ENCODE measurements at places on chromosomes 5 and 9.

GRCh38 chr9:5529683-5530221 lies 19.4 kb downstream of the PDCD1LG2 start:
- no peak for DNase-seq

GRCh38 chr9:78863531-78863930 lies 566.6 kb downstream of the PSAT1 start:
- no peak for DNase-seq

DNA sequence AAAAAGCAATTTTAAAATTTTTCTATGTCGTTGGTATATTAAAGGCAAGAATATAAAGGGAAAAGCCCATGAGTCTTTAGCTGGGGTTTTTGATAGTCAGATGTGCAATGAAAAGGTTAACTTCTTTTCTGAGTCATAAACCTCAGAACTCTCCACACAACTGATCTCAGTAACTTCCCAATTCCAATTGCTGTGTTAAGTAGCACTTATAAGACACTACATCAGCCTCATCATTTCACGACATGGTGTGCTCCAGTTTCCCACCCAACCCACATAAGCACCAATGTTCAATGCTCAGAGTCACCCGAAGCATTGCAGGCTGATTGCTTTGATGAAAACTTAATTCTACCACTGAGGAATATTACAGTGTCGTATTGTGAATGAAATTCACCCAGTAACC lies 155.8 kb downstream of the TSSK1B start:
- DNase-seq: no peak

DNA sequence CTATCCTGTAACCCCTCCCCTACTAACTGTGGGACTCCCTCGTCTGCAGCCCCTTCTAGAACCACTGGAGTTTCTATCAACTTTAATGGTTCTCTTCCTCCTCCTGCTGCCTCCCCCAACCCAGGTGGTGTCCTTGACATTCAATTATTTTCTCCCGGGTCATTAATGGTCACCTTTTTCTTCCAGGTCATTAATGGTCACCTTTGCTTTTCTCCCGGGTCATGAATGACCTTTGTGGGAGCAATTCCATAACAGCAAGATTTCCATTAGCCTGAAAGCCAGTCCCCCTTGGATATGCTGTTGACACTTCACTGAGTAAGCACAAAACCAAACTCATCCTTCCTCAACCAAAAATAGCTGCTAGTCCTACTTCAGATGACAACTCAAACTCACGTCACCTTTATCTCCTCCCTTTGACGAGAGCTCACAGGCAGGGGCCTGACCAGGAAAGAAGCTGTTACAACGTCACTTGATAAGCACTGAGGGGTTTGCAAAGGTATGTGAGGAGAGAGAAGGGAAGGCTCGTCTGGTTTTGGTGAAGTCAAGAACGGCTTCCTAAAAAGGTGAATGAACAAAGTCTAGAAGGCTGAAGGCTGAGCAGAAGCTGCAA lies 10.9 kb downstream of the CCDC127 start:
- no peak for DNase-seq

DNA sequence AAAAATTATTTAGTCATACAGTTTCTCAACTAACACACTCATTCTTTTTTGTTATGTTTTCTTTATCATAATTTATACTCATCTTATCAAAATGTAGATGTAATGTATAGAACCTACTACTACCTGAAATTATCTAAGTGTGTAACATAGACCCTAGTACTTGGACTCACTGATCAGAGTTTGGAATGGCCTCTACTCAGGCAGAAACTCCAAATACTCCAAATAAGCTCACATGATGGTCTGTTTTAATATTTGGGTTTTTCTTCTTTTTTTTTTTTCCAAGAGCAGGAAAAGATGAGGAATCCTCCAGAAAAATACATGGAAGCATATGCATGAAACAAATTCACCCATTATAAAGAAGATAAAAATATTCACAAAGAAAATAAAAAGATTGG lies 126.3 kb downstream of the PDE4D start:
- DNase-seq: no peak

DNA sequence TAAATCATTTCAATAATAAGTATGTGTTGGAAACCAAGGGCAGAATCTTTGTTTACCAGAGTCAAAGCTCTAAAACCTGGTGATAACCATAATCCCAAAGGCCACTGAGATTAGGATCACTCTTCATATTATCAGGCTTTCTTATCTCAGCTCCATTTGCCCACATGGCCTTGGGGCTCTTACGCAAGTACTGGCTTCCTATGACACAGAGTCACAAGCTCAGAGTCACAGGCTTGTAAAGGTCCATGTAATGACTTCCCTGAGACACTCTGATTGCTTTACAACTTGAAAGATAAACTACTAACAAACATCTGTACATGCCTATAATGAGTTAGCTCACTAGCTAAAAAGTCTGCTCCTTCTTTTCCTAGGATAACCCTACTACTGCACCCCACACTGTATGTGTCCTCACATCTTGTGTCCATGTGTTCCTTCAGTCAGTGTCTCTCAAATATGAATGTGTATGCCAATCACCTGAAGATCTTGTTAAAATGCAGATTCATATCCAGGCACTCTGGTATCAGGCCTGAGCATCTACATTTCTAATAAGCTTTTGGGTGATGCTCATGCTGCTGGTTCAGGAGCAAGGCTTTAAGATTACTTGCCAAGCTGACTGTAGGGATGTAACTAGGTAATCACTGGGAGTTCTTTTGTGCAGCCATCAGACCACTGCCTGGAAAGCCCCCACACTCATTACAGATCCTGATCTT lies 28.4 kb downstream of the SEMA6A start:
- no peak for DNase-seq

- no peak for DNase-seq
Observed at GRCh38 chr9:373759-374206, 159.1 kb downstream of the DOCK8 start.

DNA sequence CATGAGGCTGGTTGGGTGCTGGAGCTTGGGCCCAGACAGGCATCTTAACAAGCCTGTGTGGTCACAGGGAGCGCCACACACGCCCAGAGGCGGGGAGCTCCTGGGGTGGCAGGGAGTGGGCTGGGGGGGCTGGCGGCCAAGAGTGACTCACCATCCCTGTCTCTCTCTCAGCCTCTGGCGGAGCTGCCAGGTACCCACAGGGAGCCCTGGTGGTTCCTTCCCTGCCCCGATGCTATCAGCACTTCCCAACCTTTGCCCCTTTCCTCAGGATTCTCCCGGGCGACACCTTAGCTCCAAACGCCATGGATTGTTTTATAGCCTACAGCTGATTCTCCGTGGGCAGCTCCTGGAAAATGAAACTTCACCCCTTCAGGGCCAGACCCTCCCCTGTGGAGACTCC lies 5.5 kb downstream of the SLC9A3 start:
- DNase-seq: no peak

GRCh38 chr9:114684036-114684435 lies 2.0 kb upstream of the TEX48 start:
- DNase-seq: no peak

GRCh38 chr5:35899800-35900199 lies 38.6 kb downstream of the CAPSL start:
- DNase-seq: no peak

GRCh38 chr9:110170357-110171257 lies 37.4 kb downstream of the C9orf152 start:
- DNase-seq: no peak

DNA sequence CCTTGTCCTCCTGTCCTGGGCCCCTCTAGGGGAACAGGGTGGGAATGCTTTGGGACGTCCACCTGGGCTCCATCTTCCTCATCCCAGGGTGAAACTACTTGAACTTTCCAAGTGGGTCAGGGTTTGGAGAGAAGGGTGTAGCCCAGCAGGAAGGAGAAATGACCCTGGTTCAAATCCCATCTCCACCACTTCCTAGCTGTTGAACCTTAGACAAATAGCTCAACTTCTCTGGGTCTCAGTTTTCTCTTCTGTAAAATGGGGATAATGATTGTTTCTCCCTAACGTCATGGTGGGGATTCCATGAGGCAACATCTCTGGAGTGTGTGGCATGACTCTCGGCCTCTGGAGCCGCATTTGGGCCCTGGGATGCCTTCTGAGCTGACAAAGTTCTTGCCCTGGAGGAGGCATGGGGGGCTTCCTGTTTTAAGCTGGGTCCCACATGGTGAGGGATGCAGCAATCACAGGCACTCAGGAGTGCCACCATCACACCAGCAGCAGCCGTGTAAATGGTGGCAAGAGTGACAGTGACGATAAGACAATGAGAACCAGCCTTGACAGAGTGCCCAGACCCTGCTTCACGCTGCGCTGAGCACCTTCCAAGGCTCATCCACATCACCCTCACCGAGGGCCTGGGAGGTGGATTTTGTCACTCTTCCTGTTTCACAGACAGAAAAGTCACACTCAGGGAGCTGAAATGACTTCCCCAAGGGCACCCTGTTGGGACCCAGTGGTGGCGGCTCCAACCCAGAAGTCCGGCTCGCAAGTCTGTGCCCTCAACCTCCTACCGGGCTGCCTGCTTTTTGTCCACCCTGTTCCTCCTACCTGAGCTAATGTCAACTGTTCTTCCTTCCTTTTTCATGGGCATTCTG lies 69.5 kb upstream of the IER5L start:
- DNase-seq: no peak

DNA sequence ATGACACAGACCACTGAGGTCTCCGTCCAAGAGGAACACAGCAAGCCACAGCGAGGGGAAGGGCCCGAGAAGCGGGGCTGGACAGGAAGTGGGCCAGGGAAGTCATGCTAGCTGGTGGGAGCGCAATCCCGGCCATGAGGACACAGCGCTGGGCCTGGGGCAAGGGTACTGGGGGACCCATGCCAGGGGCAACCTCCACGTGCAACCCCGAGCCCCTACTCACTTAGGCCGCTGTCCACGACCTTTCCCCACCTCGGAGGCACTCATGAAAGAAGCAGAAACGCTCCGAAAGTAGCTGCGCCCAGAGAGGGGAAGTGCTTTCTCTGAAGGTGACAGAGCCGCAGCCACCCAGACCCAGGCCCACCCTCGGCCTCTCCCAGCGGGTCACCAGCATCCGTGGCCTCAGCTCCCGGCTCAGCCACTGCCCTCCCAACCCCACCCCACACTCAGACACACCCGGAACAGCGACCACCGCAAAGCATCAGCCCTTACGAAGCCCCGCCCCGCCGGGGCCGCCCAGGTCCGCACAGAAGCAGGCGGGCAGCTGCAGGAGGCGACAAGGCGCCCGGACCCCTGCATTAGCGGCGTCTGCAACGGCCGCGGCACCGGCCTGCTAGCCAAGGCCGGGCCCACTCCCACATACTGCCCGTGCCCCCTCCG lies 782 bp downstream of the BICD2 start:
- no peak for DNase-seq

DNA sequence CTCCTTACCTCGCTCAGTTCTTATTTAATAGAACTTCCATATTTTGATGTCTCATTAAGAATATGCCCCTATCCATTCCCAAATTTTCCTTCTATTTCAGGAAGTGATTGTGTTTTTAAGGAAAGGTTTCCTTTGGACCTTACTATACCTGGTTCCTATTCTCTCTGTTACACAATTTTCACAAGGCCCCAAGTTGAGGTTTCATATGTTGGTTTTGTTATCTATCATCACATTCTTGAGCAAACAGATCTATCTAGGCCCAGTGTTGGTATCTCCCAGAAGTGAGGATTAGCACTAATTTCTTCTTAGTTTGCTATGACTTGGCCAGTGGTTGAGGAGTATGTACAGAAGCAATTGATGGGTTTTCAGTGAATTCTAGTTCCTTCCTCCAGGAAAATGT lies 41.5 kb downstream of the ALG2 start:
- DNase-seq: no peak

- no peak for DNase-seq
Observed at GRCh38 chr9:97319395-97319794, 11.9 kb downstream of the CCDC180 start.

DNA sequence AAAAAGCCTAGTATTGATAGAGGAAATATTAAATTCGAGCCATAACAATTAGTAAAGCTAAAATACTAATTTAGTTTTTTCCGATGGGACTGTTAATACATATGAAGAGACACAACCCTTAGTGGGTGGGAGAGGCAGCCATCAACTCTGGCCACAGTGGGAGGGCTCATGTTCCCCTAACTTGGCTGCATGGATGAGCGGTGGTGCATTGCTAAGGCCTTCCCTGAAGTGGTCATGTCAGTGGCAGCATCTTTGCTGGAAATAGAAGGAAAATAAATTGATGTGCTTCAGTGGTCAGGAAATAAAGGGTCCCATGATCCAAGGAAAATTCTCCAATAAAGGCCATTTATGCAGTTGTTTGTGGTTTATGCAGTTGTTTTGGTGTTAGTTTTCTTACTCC lies 33.9 kb upstream of the F2RL2 start:
- no peak for DNase-seq

Data from NCI-H1092 (cell line).